ENCODE measurements at places on chromosomes 12 and 14.

GRCh38 chr12:110229409-110229808, 51.6 kb upstream of the ATP2A2 start:
- no peak for DNase-seq

GRCh38 chr14:100193417-100194357, 34.2 kb upstream of the DEGS2 start:
- no peak for DNase-seq

DNA sequence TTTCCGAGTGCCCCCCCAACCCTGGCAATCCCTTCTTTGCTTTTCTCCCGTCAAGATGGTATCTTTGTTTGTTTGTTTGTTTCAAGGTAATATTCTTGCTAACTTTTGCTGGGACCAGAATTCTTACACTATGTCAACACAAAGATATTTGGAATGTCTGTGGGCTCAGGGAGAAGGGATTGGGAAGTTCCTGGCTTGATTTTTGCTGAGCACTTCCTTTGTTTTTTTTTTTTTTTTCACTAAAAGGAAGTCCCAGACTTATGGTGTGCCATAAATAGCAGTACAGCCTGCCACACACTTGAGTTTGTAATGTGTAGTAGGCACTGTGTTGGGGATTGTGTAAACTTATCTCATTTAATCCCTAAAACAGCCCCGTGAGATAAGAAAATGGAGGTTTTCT, 11.2 kb upstream of the RNU6-7 start:
- no peak for DNase-seq

- DNase-seq: no peak
These were observed 40.3 kb upstream of the SMOC1 start for GRCh38 chr14:69838881-69839416.

DNA sequence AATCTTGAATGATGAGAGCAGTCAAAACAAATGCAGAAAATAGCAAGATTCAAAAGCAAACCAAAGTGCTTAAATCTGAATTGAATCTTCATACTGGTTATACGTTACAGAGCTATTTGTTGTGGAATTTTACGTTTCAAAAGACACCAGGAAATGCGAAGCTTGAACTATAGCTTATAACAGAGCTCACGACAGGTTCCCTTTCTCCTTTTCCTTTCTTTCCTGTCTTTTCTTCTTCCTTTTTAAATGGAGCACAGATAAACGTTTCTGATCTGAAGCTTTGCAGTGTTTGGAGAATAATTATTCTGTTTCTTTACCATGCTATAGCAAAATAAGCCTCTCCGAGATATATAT, 492.6 kb upstream of the GARIN6 start:
- DNase-seq: no peak

- no peak for DNase-seq
These were observed 34.8 kb downstream of the PTHLH start for GRCh38 chr12:27937768-27938167.

DNA sequence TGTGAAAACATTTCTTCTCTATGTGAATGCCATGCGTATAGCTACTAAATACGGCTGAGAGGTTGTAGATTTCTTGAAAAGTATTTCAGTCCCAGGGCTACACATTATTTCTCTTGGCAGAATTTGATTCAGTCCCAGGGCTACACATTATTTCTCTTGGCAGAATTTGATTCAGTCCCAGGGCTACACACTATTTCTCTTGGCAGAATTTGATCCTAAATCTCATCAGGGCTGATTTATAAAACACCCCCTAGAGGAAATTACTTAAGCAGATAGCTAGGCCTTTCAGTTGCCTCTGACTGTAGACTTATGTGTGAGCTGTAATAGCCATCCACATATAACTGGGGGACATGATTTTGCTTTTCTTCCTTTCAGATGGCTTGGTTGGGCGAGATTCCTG, 50.4 kb downstream of the AK7 start:
- no peak for DNase-seq

DNA sequence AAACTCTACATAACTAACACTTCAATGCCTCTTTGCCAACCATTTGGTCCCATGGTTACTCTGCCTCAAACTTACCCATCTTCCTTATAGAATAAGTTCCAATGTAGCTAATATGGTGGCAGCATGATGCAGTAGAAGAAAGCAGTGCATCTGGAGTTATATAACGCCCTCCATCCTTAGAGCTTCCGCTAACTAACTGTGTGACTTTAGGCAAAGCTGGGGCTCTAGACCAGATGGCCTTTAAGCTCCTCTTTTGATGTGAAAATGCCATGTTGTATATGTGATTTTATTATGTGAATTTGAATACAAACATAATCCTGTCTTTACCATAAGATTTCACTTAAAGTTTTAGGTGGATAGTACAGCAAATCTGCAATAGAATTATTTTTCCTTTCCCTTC, 6.1 kb downstream of the ABCD2 start:
- DNase-seq: no peak

- DNase-seq: no peak
These were observed 68.1 kb downstream of the CIT start for GRCh38 chr12:119809023-119809422.

DNA sequence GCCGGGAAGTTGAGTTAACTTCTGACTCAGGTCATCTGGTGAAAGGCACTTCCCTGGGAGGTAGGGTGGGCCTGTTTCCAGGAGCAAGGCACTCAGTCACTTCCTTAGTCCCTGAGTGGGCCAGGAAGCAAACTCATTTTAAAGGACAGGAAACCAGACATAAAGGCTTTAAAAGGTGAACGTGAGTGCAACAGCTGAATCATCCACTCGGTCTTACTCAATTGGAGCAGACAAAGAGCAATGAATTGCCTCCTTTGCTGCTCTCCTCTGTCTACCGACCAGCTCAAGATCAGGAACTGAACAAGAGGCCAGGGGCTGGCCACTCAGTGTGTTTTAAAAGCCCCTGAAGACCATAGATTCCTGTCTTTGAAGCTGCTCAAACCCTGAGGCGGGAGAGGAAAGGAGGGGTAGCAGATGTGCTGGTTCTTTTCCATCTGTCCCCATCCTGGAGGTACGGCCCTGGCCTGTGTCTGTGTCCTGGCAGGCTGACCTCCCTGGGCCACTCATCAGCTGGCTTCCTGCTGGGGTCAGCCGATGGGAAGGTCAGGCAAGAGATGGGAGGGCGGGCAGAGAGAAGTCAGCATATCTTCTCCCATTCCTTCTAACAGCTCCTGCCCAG, 148.9 kb downstream of the PPM1H start:
- DNase-seq: no peak

Measured in HuH-7 (cell line).